ENCODE measurements at places on chromosomes 5 and 9.

DNA sequence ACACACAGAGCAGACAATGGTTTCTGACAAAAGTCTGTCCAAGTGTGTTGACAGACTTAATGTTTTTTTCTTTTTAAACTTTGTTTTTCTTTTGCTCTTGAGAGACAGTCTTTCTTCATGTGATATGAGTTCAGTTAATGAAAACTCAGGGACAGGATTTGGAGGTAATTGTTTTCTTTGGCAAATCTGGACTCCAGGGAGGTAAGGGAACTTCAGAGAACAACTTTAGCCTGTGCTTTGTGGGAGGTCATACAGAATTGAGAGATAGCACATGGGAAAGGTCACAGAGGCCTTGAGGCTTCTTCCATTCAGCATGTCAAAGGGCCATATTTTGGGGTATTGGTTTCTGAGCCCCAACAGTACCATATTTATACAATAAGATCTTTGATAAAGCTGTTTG is 9.3 kb downstream of the C9orf153 start:
- DNase-seq = no peak

- no peak for DNase-seq
Observed at GRCh38 chr5:126499853-126500342, 76.7 kb downstream of the GRAMD2B start.

DNA sequence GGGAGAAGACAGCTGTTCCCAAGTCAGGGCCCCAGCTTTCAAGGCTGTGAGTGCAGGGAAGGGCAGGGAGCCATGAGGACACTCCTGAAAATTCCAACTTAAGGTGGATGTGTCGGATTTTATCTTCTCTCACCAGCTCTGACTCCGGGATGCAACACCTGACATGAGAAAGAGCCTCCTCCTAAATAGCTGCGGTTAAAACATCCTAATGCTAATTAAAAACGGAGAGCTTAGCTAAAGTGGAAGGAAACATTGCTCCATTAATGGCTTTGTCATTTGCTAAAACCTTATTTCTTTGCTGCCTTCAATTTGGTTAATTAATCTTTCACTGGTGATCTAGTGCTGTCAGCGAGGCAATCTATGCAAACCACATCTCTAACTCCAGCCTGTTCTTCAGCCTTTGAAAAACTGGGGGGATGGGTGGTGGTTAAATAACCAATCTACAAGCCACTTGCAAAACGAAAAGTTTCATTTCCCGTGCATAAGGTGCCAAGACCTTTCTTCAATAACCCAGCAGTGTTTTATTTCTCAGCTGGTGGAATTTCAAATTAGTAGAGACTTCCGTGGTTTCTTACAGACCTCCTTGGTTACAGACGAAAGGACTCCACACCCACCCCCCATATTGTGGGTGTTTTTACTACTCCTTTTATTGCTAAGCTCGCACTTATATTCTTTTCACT is 379.6 kb downstream of the MLLT3 start:
- DNase-seq = peak; percentile 7

DNA sequence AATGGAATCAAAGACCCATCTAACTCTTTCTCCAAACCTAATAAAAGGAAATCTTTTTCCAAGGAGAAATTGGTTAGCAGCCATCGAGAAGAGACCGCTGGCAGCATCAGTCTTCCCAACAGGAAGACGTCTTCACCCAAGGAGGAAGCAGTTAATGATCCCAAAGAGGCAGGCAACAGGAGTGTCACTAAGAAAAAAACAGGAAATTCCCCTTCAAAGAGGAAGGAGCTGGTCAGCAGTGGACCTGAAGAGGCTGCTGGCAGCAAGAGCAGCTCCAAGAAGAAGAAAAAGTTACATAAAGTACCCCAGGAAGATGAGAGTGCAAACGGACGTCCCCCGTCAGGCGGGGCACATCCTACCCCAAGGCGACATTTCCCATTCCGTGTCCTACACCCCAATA is 143.7 kb downstream of the ELAVL2 start:
- no peak for DNase-seq

- DNase-seq = no peak
Observed at GRCh38 chr9:91477106-91477505, 53.5 kb upstream of the NFIL3 start.

DNA sequence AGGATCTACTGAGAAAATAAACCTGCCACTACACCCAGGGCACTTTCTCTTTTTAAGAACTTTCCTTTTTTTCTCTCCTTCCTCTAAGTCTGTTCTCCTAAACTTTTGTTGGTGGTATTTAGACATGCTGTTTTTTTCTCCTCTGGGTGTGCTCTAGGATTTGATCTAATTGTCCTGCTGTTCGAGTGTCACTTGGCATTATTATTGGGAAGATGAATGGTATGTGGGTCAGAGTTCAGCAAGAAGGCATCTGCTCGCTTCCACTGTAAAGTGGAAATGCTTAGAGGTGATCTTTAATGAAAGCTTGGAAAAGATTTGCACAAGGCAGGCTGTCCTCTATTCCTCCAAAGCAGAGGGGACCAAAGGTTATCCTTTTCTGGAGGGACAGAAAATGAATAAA is 1.3 kb upstream of the PLPPR1 start:
- no peak for DNase-seq

- DNase-seq = no peak
Observed at GRCh38 chr5:133682451-133682850, 70.1 kb upstream of the FSTL4 start.

DNA sequence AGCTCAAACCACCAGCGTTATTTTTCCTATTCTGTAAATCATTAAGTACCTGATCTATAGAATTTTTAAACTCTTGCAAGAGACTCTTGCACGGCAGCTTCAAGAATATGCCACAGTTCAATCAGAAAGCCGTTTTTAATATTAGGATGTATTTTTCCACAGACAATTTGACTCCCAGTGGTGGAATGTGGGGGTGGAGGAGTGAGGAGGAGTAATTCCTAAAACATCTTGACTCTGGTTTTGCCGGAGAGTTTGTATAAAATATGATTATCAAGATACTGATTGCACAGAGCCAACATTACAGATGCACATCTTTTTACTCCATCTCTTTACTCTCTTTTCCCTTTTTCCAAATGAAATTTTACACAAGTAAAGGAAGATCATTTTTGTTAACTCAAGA is 288.3 kb downstream of the ENC1 start:
- no peak for DNase-seq

DNA sequence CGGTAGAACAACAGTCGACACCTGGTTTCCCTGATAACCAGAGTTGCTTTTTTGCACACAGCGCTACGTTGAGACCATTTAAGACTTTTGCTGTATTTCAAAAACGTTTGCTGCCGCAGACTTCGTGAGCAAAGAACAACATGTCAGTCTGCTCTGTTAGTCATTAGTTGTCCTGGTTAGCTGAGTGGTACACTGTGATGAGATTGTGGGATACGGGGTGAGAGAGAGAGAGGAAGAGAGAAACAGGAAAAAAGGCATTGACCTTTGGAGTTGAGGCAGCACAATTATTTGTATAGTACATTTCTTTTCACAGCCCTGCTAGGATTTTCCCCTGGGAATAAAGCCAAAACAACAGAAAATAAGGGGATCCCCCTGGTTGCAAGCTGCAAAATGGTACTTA is 306.1 kb upstream of the WWC1 start:
- no peak for DNase-seq

DNA sequence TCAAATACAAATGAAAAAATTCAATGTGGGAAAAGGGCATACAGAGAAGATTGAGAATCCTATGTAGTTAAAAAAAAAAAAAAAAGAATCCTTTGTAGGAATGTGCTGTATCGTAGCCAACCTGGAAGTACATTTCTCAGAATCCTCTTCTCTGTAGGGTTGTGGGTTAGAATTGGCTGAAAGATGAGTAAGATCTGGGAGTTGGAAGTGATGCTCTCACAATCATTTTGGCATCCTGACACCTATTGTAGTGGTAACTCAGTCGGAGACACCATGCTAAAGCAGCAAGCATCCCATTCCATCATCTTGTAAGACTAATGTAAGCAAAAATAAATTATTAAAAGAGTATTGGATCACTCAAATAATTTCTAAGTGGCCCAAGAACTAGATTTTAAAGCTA is 30.6 kb downstream of the MRPL22 start:
- DNase-seq = no peak

DNA sequence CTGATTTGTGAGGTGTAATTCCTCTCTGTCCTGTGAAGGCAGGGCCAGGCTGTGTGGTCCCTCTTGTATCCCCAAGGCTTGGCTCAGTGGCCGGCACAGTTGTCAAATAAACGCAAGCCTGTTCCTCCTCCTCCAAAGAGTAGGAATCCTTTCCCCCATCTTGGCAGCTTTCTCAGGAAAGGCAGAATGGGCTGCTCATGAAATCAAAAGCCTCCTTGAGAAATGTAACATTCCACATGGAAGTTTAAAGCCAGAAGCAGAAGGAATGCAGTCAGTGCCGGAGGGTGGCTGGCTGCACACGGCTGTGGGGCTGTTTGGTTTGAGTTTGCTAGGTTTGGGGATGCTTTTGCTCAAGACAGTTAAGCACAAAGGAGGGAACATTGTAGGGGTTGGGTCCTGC is 34.5 kb upstream of the MED10 start:
- no peak for DNase-seq

DNA sequence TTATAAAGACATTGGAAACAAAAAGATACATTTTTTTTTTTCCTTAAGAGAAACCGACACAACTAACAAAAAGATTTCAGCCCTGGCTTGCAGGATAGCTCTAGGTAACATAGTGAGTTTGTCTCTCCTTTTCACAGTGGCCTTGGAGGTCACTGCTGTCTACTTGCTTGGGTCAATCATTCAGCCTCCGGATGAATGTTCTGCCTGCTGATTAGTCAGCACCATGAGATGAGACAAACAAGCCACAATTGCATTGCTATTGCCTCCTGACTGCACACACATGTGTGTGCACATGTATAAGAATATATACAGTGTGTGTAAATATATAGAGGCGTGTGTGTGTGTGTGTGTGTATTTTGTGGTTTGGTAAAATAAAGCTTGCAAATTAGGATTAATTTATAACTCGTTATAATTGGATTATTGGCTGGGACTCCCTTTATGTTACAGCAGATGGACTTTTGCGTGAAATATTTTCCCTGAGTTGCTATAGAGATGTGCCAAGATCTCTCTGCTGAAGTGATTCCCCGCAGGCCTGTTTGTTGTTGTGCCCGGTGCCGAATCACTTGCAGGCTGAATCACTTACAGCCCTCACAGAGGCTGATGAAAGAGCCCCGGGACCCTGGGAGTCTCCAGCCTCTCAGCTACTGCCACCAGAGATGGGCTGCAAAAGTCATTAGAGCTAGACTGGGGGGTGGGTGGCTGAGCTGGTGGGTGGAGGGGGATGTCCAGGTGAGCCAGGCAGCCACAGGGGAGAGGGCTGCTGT is 161.2 kb downstream of the FGF18 start:
- DNase-seq = no peak

DNA sequence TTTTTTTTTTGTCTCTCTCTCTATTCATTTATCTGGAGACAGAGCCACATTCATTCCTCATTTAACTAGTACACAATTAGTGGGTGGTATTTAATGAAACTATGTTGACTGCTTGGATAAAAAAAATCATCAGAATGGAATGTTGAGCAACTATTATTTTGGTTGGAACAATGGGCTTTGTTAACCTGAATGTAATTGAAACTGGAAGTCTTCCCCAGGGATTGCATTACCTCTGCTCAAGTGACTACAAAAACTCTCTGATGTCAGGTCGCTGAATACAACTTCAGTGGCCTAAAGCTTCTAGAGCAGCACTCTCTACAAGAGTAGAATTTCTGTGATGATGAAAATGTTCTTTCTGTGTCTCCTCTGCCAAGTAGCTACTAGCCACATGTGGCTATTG is 295.8 kb downstream of the DEPDC1B start:
- no peak for DNase-seq

GRCh38 chr5:181127907-181128626 is 2.9 kb downstream of the OR2V1 start:
- no peak for DNase-seq

DNA sequence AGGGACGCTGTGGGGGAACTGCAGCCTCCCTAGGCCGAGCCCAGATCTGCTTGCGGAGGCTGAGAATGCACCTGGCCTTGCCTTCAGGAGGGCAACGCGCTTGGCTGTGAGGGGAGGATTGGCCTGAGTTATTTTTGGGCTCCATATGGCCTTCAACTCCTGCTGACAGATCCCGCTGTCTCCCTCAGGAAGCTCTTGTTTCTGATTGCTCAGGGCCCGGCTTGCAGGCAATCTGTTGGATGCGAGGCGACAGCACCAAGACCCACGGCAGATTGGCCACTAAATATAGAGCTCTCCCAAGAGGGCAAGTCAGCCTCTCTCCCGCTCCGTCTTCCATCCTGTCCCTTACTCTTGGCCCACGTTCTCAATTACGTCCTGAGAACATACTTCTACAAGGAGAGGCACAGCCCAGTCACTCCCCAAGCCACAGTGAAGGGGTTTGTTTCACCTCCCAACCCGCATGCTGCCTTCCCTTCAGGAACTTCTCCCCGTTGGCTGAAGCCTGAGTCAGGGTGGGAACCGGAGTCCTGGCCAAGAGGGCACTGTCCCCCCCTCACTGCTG is 53.6 kb downstream of the RASGEF1C start:
- no peak for DNase-seq

DNA sequence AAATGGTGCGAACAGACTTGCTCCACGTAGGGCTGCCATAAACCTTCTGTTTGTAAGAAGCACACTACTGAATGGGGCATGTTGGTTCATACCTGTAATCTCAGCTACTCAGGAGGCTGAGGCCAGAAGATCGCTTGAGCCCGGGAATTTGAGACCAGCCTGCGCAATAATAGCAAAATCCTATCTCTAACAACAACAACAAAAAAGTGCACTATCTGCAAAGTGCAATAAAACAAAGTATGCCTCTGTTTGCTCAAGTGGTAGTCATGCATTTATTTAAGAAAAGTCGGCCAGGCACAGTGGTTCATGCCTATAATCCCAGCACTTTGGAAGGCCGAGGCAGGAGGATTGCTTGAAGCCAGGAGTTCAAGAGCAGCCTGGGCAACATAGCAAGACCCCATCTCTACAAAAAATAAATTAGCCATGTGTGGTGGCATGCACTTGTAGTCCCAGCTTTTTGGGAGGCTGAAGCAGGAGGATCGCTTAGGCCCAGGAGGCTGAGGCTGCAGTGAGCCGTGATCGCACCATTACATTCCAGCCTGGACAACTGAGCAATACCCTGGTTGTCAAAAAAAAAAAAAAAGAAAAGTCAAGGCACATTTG is 5.2 kb downstream of the ATPSCKMT start:
- no peak for DNase-seq

GRCh38 chr5:59673438-59674058 is 220.0 kb downstream of the PDE4D start:
- no peak for DNase-seq

Measured in stimulated activated CD4-positive, alpha-beta T cell treated with anti-CD3 and anti-CD28 coated beads, Interleukin-4, amount 100 ng/mL, for 1 hour (primary cell).